ENCODE measurements at places on chromosomes 1 and 21.

GRCh38 chr1:2819831-2820730, 18.6 kb upstream of the TTC34 start:
- no peak for DNase-seq

DNA sequence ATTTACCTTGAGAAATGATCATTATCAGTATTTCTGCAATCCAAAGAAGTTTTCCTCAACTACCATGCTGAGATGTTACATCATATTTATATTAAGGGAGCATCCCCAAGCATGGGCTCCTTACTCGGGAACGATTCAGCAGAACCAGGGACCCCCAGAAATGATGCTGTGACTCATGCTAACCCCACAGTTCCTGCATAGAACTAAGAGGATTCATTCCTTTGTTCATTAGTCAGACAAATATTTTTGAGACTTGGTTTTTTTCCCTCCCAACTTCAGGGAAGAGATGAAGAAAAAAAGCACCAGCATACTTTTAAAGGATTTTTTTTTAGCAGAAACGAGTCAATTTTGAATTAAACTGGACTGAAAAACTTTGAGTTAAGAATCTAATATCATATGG, 49.2 kb upstream of the COL24A1 start:
- no peak for DNase-seq

GRCh38 chr1:38093569-38094520, 47.3 kb upstream of the POU3F1 start:
- no peak for DNase-seq

GRCh38 chr1:151243683-151244216, 10.8 kb upstream of the PSMD4 start:
- no peak for DNase-seq

DNA sequence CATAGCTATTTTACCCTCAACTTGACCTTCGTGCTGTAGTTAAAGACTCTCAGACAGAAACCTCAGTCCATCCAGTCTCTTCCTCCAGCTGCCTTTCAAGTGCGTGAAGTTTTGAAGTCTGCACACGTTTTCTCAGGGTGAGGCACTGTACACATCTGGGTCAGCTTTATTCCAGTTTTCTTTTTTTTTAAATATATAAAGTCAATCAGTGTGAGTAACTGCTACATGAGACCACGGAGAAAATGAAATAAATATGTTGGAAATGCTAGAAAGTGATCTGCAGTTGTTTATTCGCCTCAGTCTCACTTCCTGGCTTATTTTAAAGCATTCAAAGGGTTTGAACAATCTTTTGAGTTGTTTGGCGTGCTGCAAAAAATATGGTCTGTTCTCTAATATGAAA, 135.7 kb downstream of the ROR1 start:
- DNase-seq = no peak

DNA sequence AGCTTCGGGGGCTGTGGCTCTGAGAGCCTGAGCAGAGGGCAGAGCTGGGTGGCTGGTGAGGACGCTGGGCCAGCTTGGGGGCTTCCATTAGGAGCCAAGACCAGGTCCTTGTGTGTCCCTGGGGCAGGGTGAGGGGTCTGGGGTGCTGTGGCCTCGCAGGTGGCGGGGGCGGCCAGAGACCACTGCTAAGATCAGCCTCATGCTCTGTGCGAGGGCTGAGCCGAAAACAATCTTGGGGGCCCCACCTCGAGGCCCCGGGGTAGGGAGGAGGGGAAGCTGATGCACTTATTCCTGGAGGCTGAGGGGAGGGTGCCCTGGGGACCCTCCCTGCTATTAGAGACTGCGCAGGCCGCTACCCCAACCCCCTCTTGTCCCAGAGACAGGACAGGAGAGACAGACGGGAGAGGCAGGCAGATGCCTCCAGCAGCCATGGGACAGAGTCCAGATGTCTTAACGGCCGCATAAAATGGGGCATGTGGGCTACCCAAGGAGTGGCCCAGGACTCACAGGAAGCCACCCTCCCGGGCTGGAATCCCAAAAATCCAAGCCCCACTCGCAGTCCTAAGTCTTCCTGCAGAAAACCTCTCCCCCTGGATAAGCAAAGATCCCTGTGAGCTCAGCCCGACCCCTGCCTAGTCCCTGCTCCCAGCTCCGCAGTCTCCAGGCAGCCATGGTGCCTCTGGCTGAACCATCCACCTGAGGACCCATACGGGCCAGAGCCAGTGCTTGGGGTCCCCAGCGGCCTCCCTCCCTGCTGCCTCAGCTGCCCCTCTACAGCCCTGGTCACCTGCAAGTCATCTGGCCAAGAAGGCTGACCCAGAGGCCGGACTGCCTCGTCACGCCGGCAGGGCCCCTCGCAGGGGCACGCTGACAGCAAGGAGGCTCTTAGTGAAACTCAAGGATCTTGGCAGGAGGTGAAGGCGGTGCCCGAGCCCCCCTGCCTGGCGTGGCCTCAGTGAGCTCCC, 43.6 kb upstream of the COL18A1 start:
- no peak for DNase-seq

GRCh38 chr1:68016381-68016780, 34.0 kb downstream of the DIRAS3 start:
- no peak for DNase-seq

- DNase-seq = no peak
Observed at GRCh38 chr1:72141875-72142274, 140.5 kb downstream of the NEGR1 start.

DNA sequence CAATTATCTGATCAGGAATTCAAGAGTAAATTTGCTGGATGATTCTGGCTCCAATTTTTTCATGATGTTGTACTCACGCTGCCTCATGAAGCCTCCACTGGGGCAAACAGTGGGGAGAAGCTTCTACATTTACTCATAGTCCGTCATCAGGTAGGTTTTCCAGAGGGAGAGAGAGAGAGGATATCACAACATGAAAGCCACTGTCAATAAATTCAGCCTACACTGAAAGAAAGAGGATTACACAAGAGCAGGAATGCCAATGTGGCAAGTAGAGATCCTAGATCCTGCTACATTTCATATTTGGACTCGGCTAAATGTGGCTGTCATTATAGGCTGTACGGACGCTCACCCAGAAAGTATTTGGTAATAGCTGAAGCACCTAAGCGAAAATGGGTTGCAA, 819.9 kb downstream of the BRINP3 start:
- no peak for DNase-seq

DNA sequence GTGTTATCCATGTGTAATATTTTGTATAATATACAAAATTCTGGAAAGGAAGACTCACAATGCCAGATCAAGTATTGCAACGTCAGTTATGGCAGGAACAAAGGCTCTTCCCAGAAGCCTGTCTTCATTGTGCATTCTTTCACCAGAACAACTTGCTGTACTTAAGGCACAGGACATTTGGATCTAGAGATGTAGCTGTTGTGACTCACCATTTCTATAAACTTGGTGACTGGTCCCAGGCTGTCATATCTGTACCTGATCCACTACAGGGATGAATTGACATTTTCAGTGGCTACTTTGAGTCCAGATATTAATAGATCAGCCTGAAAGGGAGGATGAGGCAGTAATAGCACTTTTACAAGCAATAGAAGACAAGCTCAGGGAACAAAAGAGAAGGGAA, 299.8 kb downstream of the DISC1 start:
- DNase-seq = no peak

DNA sequence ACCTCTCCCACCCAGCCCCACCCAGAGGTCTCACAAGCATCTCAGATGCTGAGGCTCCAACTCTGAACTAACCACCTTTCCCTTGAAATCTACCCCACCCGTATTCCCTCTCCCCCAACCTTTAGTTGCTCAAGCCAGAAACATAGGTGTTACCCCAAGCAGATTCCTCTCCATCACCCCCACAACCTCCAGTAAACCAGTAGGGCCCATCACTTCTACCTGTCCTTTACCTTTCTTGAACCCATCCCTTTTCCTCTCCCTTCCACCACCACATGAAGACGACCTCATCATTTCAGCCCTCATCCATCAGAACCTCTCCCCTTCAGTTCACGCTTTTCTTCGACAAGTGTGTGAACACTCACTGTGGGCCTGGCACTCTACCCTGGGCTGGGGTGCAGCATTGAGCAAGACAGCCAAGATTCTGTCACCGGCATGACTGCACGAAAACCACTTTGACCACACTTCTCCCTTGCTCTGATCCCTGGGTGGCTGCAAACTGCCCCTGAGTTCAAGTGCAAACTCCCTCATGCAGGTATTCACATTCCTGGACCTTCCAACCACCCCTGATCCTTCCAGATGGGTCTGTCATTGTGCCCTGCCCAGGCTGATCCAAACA, 65.5 kb upstream of the LAPTM5 start:
- DNase-seq = no peak

GRCh38 chr1:112636056-112636455, 16.4 kb downstream of the CAPZA1 start:
- DNase-seq = no peak

- DNase-seq = no peak
Observed at GRCh38 chr1:170068923-170069322, 5.6 kb downstream of the KIFAP3 start.

GRCh38 chr1:9095818-9096217, 26.4 kb upstream of the SLC2A5 start:
- no peak for DNase-seq

GRCh38 chr1:220905650-220906560, 26.7 kb downstream of the HLX start:
- DNase-seq = no peak

DNA sequence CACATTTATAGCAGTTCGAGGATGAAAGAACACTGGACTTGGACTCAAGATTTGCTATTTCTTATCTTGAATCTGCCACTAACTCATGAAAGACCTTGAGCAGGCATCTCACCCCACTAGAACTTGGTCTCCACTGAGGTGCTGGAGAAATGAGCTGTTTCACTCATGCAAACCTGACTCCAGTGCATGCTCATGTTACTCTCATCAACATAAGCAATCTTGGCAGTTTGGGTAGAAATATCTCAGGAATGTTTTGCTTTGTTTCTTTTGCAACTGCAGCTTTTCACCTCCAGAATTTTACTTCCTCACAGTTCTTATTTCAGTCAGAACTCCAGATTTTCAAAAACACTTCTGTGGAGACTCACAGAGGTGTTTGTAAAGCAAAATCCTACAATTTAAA, 46.2 kb upstream of the DAB1 start:
- DNase-seq = no peak

DNA sequence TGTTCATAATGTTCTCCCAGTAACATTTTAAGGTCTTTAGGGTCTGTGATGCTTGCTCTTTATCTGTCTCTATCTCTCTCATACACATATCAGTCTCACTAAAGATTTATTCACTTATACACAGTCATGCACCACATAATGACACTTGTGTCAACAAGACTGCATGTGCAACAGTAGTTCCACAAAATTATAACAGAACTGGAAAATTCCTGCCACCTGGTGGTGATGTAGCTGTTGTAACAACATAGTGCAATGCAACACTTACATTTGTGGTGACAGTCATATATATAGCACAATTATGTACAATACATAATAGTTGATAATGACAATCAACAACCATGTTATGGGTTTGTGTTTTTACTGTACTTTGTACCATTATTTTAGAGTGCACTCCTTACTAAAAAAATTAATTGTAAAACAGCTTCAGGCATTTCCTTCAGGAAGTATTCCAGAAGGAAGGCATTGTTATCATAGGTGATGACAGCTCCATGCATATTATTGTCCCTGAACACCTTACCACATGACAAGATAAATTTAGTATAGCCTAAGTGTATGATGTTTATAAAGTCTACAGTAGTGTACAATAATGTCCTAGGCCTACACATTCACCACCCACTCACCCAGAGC, 8.1 kb downstream of the TDRD5 start:
- DNase-seq = peak; percentile 48

DNA sequence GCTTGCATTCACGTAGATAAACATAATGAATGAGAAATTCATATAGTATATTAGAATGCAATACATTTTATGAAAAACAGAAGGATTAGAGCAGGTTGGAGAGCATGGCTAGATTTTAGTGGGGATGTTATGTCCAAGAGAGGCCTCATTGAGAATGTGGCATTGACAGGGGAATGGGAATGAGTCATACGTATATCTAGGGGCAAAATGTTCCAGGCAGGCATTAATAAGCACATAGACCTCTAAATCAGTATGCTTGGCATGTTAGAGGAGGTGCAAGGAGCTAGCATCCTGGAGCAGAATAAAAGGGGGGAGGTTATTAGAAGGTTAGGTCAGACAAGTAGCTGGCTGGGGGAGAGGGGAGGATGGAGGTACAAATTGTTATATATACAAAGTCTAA, 93.0 kb downstream of the USH2A start:
- no peak for DNase-seq
